ENCODE measurements at places on chromosomes 7 and 10. TPM values are rescaled to one million over a fixed set of nuclear protein-coding genes. Genes with fewer than 3 reads are reported as not detected.

PCLO gene
- 1.3 TPM for total RNA-seq

FEZF1 gene
- 0.69 TPM for total RNA-seq

HDAC9 gene
- 22.7 TPM for total RNA-seq

SRGN gene
- total RNA-seq = 8.3 TPM

FAM24B gene
- 7.6 TPM for total RNA-seq

ZMIZ1 gene
- 13.9 TPM for total RNA-seq

- no peak for DNase-seq
Observed at GRCh38 chr10:133312769-133313145, 4.0 kb downstream of the ZNF511 start.

- no peak for DNase-seq
Observed at GRCh38 chr10:7596356-7596755, 70.4 kb downstream of the ITIH5 start.

GRCh38 chr7:27134392-27134791 is 3.8 kb upstream of the HOXA4 start:
- peak; percentile 95 for DNase-seq

Data from Daoy (cell line).